NCI-H1930 (cell line): ENCODE measurements at places on chromosomes 5 and 9.

DNA sequence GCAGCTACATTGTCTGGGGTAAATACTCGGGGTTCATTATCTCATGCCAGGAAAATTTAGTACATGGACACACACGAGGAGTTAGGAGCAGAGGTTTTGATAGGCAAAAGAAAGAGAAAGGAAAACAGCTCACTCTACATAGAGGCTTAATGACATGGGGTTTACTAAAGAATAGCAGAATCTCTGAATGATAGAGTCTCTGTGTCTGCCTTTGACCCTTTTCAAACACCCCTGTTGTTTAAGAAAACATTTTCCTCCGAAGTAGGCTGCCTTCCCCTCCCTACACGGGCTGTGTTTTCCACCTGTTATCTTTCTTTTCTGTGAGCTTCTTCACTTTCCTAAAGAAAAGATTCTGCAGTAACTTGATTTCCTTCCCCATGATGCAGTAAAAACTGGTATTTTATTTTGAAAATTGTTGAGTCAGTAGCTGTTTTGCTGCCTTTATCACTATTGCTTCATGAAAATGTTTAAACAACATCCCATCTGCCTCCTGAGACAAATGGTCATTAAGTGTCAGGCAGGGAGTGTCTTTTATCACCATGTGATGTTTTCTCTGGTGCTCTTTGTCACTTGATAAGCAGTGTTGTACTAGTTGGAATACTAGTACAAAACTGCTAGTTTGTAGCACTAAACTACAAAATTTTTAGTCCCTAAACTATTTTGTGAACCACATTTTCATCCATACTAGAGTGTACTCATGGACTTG lies 76.6 kb downstream of the PPIC start:
- peak; percentile 28 for DNase-seq

GRCh38 chr5:140327589-140327988 lies 18.8 kb downstream of the HBEGF start:
- DNase-seq: no peak

- no peak for DNase-seq
Measured at GRCh38 chr9:136980669-136981478, 1.9 kb upstream of the LCNL1 start.

DNA sequence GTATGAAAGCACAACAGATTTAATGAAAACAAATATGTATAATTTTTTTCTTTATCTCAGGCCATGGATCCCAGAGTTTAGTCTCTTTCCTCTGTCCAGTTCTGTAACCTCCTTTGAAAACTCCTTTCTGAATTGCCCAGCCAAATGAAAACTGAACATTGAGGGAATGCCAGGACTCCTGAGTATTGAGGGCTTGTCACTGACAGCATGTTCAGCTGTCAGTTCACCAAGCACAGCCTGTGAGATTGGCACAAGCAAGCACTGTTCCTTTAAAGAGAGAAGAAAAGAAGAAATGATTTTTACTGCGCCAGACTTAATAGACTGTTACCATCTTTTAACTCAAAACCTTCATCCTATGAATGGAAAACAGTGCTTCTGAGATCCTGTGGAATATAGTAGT lies 27.3 kb downstream of the TTC1 start:
- no peak for DNase-seq

GRCh38 chr5:151081431-151082281 lies 822 bp upstream of the TNIP1 start:
- DNase-seq: no peak
